ENCODE measurements at places on chromosomes 5 and 9. TPM values are rescaled to one million over a fixed set of nuclear protein-coding genes. Genes with fewer than 3 reads are reported as not detected.
A peak's percentile ranks its signal among the peaks of the same experiment; 100 is the strongest.

DNA sequence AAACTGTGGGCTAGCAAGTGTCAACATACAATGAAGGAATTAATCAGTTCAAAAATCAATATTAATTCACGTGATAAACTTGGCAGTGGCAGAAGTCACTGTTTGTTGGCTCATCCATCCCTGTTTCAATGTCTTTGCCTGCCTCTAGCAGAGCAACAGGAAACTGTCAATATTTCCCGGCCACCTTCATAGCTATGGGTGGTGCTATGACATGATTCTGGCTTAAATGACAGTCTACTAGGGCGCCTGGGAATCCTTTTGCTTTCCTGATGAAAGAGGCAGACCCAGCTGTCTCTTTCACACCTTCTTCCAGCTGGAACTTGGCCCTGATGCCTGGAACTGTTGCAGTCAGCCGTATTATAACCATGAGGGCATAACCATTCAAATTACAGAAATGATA lies 72.1 kb upstream of the DNAH5 start:
- DNase-seq = no peak

- no peak for DNase-seq
These were observed 24.4 kb downstream of the MEGF9 start for GRCh38 chr9:120689860-120690259.

Gene STPG3
- not detected for polyA plus RNA-seq

- DNase-seq = no peak
These were observed 227.0 kb downstream of the FSTL4 start for GRCh38 chr5:133385346-133385745.

Gene ESM1
- polyA plus RNA-seq = 0.74 TPM

- no peak for DNase-seq
These were observed 1019.5 kb downstream of the NR2F1-AS1 start for GRCh38 chr5:92561411-92561959.

DNA sequence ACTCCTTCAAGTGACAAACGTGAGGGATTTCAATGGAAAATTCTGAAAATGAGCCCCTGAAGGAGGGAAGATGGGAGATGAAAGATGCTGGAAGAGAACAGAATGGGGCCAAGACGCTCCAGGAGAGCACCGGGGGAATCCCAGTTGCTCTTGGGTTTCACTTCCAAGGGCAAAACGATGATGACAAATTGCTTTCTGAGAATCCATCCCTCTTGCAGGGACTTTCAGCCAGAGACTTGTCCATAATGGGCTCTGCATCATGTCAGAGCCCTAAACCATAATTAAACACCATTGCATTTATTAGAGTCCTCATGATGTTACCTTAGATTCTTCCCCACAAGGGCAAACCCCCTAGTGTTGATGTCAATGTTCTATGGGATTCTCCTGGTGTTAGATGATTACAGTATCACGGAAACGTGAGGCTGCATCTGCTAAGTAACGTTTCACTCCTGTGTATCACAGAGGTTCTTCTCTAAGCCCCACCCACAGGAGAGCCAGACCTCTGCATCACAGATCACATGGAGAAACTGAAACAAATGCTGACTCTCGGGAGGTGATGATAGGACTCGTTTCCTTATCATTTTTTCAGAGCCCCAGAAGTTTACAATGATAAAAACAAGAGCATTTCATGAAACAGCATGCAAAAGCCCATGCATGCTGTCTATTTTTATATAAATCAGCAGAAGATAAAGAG lies 114.4 kb downstream of the TENT4A start:
- DNase-seq = peak; percentile 58

Gene TPRN
- polyA plus RNA-seq = 0.60 TPM

DNA sequence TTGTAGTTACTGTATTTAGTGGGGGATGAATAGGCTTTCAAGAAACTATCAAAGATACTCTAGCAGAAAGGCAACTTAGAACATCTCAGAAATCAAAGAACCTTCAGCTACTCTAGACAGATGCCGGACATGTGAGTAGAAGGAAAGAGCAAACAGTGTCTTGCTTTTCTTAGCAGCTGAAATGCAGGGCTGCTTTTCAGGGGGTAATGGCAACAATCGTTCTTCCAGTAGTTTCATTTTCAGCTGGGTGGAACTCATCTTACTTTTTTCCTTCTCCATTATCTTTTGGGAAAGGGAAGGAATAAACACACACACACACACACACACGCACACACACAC lies 281.6 kb downstream of the CRB2 start:
- peak; percentile 10 for DNase-seq

- no peak for DNase-seq
These were observed 1.5 kb downstream of the CRHBP start for GRCh38 chr5:76954383-76954763.

DNA sequence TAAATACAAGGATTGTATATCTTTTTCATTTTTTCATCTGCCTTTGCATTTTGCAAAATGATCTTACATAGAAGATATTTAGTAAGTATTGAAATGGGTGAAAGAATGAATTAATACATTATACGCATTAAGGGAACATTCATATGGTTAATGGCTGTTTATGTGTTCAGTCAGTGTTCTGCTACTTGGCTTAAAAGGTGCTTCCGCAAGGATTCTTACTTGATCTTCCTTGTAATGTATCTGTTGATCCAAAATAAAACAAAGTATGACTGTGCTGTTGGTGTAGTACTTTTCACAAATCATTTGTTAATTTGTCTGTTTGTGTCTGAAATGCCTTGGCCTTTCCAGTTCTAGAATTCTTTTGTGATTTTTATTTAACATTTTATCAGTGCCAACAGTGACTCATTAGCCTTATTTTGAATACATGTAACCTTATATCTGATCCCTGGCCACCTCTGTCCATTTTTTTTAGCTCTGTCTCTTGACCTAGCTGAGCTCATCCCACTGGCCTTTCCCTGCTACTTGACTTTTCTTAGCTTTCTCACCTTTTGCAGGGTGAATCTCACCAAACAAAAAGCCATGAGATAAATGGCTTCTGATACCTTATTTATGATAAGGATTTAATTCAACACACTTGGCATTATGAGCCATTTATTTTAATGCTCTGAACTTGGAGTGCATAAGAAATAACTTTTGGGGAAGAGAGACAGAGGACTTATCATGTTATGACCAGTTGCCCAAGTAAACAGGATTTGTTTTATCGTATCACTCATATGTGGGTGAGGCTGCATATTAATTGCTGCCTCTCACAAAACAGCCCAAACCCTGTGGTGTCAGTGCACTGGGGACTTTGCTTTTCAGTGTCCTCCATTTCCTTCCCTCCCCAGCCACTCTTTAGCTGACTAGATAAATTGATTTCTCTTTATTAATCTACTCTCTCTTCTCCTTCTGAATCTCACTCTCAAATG lies 340.3 kb downstream of the KDM4C start:
- DNase-seq = no peak

Gene HTR1A
- polyA plus RNA-seq = not detected

GRCh38 chr5:95641741-95642220 lies 4.8 kb upstream of the RFESD start:
- DNase-seq = no peak

Gene PTGES
- polyA plus RNA-seq = not detected

DNA sequence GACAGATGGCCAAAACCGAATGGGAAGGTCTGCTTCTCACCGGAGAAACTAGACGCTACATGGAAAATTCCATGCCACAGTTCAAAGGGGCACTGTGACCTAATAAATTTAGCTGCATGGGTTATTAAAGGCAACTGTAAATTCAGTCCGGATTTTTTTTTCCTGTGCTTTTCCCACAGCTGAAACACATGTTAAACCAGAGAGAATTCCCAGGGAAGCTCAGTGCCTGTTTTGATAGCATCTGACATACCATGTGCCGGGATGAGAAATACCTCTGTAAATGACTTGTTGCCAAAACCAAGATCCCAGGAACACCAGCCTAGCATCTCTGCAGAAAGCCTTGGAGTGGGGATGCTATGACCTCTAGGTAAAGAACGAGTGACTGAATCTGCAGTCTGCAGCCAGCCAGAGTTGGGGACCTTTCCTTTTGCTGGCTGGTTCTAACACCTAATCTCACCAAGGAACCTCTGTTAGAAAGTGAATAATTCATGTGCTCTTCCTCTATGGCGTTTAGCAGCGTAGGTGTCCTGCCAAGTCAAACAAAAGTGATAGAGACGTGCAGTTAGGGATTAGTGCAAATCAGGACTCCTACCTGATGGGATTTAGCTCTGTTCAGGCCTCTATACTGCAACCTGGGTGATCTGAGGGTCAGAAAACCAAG lies 77.9 kb downstream of the SLIT3 start:
- DNase-seq = no peak

DNA sequence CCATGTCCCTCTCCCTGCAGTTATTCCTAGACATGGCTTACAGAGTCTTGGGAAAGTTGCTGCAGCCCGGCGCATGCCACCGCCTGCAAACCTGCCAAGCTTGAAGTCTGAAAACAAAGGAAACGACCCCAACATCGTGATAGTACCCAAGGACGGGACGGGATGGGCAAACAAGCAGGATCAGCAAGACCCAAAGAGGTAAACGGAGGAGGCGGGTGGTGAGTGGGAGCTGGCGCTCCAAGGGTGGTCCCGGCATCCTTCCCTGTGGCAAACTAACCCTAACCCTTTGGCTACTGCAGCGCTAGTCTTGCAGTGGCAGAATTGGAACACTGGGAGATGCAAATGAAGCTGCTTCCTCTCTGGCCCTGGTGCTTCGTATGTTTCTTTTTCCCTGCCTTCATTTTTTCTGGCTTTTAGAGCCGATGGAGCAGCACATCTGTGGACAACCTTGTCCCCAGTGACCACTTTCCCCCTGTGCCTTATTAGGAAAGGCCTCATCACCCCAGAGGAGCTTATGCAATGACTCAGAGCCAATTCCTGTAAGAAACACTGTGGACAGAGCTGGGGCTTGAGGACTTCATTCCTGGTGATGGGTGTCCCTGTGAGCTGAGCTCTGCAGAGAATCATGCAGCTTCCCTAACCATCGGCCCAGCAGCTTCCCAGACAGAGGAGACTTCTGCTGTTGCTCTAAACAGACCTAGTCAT lies 38.9 kb downstream of the PRRC2B start:
- no peak for DNase-seq

- DNase-seq = no peak
These were observed 81.2 kb upstream of the CCDC112 start for GRCh38 chr5:115377468-115378217.

DNA sequence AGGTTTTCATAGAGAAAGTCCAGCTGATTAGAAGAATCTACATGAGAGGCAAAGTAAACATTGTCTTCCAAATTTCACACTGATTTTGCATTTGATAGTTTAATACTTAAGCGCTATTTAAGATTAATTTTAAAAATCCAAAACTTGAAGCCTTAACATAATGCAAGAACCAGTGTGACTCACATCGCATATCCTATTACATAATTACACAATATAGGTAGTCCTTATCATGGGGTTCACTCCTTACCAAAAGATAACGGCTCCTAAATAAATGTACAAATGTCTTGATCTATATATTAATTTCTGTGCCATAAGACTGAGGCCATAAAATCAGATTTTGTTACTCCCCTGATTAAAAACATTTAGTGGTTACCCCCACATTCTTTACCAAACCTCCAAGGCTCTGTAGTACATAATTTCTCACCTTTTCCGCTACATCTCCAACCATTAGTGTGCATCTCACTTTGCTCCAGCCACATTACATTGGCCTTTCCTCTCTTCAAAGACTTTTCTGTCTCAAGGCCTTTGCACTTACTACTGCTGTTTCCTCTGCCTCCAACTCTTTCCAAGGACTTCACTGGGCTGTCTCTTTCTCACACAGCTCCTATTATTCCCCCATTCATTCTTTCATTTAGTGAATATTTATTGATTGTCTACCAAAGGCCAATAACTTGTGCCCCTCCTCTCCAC lies 1.0 kb downstream of the RIOK2 start:
- DNase-seq = no peak

- no peak for DNase-seq
These were observed 140.8 kb upstream of the TRPC7 start for GRCh38 chr5:136506131-136506530.

Gene MZB1
- polyA plus RNA-seq = 1.3 TPM

DNA sequence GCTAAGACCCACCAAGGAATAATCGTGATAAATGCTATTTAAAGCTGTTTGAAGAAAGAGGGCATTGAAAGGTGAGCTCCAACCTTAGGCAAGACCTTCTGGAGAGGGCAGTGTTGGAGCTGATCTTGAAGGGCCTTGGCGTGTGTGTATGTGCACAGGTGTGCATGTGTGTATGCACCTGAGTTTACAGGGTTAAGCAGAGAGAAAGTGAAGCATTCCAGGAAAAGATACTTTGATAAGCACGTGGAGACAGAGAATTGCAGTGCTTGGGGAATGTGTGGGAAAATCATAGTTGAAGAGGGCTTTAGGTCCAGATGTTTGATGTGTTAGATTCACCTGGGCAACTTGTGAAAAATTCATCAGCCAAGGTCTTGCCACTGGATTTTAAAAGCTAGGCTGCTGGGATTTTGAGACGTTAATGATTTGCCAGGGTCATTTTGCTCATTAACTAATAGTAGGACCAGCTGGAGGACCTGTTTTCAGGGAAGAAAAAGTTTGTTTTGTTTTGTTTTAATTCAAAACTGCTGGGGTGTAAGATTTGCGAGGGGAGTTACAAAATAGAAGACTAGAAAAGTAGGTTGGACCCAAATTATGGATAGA lies 78.3 kb upstream of the ANKRD55 start:
- DNase-seq = no peak

DNA sequence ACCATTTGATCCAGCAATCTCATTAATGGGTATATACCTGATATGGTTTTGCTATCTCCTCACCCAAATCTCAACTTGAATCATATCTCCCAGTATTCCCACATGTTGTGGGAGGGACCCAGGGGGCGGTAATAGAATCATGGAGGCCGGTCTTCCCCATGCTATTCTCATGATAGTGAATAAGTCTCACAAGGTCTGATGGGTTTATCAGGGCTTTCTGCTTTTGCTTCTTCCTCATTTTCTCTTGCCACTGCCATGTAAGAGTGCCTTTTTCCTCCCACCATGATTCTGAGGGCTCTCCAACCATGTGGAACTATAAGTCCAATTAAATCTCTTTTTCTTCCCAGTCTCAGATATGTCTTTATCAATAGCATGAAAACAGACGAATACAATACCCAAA lies 74.5 kb upstream of the APC start:
- DNase-seq = no peak

Gene TSSK1B
- not detected for polyA plus RNA-seq

DNA sequence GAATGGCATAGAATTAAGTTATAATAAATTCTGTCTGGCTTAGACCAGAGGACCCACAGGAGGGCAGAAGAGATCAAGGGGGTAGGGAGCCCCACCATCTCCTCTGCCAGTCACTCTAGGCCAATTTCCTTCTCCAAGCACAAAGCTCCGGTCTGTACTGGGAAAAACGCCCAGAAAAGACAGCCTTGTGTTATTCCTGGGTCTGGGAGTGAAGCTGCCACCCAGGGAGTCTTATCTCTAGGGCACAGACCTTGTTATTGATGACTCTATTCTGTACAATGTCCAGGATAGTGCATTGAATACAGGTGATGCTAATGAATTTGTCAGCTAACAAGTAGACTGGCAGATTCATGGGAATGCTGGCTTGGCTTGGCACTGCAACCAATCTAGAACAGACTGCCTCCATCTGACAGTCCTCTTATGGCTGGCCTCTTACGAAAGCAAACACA lies 60.7 kb downstream of the MED27 start:
- no peak for DNase-seq

Gene MLANA
- not detected for polyA plus RNA-seq

Gene PCDHB10
- not detected for polyA plus RNA-seq

GRCh38 chr9:2970864-2971263 lies 127.0 kb upstream of the PUM3 start:
- DNase-seq = no peak

All from immature natural killer cell (primary cell).